HL-60 (cell line): ENCODE measurements at places on chromosomes 12 and 14.

- no peak for DNase-seq
Measured at GRCh38 chr12:128970941-128971340, 117.7 kb downstream of the GLT1D1 start.

- peak; percentile 11 for DNase-seq
Measured at GRCh38 chr14:58107947-58108552, 44.0 kb downstream of the ARMH4 start.

- no peak for DNase-seq
Measured at GRCh38 chr12:13311551-13311950, 115.0 kb downstream of the EMP1 start.

GRCh38 chr14:50045039-50045711, 71.2 kb downstream of the VCPKMT start:
- DNase-seq: peak; percentile 60

- no peak for DNase-seq
Measured at GRCh38 chr12:68790081-68790951, 17.7 kb upstream of the MDM2 start.
